MV-4-11 (cell line): ENCODE measurements at places on chromosomes 12 and 14.

GRCh38 chr12:84924981-84925380 is 12.4 kb upstream of the SLC6A15 start:
- DNase-seq: no peak

- no peak for DNase-seq
Observed at GRCh38 chr12:16384732-16385131, 37.3 kb downstream of the MGST1 start.

GRCh38 chr12:52184813-52185212 is 7.0 kb downstream of the KRT80 start:
- no peak for DNase-seq

- DNase-seq: no peak
Observed at GRCh38 chr14:21991130-21991529, 317.5 kb upstream of the OR4E1 start.

GRCh38 chr12:112881602-112882001 is 25.2 kb upstream of the OAS1 start:
- DNase-seq: no peak

GRCh38 chr12:106425061-106425702 is 67.6 kb downstream of the POLR3B start:
- DNase-seq: no peak
